ENCODE measurements at places on chromosomes 7 and 10.

GRCh38 chr10:71243756-71244395 lies 31.5 kb downstream of the UNC5B start:
- DNase-seq: no peak

DNA sequence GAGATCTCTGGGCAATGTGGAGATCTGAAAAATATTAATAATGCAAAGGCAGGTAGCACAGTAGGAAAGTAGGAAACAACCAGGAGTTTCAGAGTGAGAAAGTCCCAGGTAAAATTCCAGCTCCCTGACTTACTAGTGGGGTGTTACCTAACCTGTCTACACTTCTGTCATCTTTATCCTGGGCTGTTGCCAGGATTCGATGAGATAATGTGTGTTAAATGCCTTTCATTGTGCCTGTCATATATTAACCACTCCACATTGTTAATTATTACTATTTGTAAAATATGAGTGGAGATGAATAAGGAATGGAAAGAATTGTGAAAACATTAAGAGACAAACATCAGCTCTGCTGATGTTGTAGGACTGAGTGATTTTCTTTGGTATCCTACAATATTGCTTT lies 50.0 kb upstream of the FRMD4A start:
- no peak for DNase-seq

GRCh38 chr10:101292194-101293006 lies 61.6 kb upstream of the BTRC start:
- DNase-seq: no peak

DNA sequence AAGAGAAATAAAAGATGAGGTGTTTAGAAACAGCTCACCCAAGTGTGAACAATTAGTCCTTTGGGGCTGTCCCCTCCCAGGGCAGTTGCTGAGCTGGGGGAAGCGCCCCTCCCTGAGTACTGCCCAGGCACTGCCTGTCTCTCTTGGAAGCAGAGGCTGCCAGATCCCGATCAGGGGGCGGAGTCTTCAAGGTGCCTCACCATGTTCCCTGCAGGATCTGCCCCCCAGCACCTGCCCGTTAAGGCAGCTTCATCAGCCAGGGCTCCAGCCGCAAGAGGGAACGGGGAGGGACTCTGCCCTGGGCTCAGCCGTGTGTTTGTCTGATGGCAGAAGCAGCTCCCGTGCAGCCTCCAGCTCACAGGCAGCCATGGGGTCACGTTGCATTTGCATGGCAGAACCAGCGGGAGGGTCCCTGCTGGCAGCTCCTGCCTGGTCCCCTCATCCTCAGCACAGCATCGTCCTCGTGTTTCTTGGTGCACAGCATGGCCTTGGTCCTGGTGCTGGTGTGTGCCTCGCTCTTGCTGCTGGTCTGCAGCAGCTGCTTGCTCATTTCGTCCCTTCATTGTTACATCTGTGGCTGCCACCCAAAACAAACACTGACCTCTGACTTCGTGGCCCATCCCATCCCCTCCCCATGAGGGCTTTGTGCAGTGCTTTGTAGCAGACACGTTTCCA lies 10.7 kb upstream of the DPYSL4 start:
- no peak for DNase-seq

DNA sequence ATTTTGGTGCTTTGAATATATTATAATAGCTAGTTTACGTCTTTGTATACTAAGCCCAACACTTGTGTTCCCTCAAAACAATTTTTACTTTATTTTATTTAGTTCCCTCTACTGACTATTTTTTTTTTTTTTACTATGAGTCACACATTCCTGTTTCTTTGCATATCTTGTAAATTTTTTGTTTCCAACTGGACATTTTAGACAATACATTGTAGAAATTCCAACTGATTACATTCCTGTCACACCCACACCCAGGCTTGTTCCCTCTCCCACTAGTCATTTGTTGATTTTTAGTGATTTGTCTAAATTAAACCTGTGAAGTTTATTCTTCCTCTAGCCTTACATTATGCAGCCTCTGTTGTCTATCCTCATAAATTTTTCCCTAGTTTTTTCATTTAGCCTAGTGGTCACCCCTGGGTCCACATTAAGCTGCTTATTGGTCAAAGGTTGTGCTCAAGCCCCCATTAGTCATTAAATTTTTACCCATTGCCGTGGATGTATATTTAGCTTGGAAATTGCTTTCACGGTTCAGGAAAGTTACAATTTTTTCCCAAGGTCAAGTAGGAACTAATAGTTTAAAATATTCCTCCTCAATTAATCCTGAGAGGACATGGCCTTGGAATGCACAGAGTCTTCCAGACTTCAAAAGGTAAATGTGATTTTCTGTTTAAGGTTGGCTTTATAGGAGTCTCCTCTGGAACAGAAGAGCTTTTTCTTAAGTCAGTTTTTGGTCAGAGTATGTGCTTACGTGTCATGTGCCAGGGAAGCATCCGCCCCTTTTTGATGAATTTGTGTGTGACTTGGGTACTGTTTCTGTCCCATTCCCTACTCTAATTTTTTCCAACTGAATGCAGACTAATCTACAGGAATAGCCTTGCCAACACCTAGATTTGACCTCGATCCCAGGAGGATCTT lies 207.6 kb upstream of the TMEM72 start:
- DNase-seq: no peak

DNA sequence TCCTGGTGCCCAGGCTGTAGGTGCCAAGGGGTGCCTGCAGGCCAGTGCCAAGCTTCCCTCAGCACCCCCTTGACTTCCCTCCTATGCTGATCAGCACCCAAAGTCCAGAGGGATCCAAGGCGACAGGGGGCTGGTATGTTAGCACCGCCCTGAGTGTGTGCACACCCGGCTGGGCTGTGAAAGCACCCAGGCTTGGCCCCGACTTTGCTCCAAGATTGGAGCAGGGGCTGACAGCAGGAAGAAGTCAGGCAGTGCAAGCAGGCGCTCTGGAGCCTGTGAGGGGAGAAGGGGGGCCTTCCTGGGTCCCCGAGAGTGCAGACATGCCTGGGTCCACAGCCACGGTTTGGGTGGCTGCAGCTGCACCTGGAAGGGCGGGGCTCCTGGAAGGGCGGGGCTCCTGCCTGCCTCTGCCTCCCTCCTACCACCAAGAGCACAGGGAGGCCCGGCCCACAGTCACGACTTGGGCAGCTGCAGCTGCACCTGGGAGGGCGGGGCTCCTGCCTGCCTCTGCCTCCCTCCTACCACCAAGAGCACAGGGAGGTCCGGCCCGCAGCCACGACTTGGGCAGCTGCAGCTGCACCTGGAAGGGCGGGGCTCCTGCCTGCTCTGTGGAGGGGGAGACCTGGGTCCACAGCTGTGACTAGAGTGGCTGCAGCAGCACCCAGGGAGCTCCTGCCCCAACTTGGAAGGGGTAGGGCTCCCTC lies 30.2 kb upstream of the ZMYND11 start:
- DNase-seq: no peak

GRCh38 chr7:12518920-12519681 lies 51.4 kb upstream of the SCIN start:
- peak; percentile 27 for DNase-seq
